CD4-positive, alpha-beta T cell treated with Interleukin-15 for 1 hour (primary cell): ENCODE measurements at places on chromosomes 5 and 9.

DNA sequence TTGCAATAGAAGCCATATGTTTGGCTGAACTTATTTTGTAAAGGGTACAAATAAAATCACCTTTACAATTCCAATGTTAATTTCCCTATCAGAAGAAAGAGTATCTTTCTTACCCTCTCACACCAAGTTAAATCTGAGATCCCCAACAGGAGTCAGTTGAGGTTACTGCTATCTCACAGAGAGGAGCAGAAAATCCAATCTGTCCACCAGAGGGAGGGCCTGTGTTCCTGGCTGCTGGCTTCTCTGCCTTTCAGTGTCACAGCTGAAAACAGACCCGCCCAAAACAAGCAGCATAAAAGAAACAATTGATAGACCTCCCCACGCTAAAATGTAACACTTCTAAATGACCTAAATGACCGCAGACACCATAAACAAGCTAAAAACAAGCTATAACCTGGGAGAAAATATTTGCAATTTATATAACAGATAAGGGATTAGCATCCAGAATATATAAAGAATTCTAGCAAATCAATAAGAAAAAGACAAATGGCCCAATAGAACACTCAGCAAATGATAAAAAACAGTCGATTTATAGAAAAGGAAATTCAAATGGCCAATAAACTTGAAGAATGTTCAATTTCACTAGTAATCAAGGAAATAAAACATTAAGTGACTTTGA lies 24.5 kb upstream of the MVB12B start:
- peak; percentile 50 for DNase-seq

DNA sequence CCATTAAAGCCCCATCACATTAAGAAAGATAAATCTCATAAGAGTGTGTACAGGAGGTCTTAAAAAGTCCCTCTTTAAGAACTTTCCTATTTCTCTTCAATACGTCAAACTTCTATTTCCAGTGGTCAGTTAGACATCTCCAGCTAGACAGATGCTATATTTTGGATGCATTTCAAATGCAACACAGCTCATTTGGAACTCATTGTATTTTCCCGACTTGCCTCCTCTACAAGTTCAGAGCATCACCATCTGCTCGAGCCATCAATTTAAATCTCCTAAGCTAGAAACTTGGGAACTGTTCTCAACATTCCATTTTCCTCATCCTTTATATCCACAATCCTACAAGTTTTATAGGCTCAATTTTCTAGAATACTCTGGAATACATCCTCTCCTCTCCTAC lies 3.2 kb upstream of the UHRF2 start:
- no peak for DNase-seq

- DNase-seq = no peak
Observed at GRCh38 chr5:160637357-160638090, 214.5 kb downstream of the ATP10B start.

DNA sequence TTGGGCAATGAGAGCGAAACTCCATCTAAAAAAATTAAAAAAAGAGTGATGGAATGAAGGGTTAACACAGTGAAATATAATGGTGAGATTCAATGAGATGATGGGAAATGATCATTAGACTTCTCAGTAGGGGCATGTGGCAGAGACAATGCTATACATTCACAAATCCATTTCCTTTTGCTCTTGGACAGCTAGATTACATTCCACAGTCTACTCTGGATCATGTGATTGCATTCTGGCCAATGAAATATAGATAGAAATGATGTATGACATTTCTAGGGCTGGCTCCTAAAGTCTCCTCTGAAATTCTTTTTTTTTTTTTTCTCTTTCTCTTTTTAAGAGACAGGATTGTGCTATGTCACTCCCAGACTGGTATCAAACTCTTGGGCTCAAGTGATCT lies 3.8 kb upstream of the GALT start:
- DNase-seq = no peak

- DNase-seq = no peak
Observed at GRCh38 chr5:35878079-35878478, 21.4 kb downstream of the IL7R start.

GRCh38 chr9:36677611-36678010 lies 104.9 kb downstream of the MELK start:
- no peak for DNase-seq

DNA sequence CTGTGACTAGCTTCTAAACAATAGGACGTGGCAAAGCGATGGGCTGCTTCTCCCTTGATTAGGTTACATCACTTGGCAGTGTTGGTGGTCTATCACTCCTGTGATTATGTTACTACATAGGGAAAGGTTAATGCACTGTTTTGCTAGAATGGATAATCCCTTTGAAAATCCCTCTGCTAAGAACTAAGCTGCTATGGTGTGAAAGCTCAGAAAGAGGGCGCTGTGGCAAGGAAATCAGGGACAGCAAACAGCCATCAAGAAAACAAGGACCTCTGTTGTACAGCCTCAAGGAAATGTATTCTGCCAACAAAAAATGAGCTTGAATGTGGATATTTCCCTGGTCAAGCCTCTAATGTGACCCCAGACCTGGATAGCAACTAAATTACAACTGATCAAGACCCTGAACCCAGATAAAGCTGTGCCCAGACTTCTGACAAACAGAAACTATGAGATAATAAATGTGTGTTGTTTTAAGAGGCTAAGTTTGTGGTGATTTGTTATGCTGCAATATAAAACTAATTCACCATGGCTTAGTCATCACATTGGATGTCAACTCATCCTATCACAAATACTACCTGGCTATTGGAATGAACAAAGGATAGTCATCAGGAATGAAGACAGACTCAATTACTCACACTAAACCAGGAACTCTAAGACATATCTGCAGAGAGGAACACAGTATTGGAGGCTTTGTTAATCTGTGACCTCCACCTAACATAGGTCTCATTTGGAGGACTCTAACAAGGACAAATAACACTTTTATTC lies 1215.9 kb downstream of the EFNA5 start:
- no peak for DNase-seq

GRCh38 chr5:167796672-167797071 lies 494.8 kb upstream of the WWC1 start:
- no peak for DNase-seq

DNA sequence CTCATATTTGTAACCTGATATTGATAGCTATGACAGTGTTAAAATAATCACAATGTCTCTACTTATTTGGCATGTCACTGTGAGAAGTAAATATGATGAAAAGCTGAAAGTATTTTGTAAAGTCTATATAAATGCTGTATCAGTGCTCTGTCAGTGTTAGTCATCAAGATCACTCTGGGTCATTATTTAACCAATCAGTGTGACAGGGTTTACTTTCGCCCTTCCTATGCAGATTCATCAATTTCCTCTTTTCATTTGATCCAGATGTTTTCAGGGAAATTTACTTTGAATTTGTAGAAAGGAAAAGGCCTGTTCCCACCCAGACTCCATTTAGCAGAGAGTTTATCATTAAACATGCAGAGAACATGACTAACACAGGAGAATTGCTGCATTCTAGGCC lies 9.9 kb upstream of the PCSK5 start:
- no peak for DNase-seq

DNA sequence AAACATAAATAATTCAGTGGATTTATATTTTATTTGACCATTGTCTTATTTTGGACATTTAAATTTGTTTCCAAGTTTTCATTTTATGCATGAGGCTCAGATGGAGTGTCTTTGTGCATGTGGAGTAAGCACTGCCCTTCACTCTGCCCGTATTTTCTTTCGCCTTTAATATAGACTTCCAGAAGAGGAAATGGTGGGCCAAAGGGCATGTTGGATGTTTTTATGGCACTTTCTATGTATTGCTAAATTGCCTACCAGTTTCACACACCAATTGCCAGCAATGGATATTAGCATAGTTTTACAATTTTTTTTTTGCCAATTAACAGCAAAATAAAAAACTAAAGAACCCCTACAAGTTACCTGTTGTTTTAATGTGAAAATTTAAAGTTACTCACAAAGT lies 38.4 kb downstream of the ZSWIM6 start:
- DNase-seq = no peak

- DNase-seq = no peak
Observed at GRCh38 chr9:89096807-89097206, 81.8 kb downstream of the SHC3 start.

DNA sequence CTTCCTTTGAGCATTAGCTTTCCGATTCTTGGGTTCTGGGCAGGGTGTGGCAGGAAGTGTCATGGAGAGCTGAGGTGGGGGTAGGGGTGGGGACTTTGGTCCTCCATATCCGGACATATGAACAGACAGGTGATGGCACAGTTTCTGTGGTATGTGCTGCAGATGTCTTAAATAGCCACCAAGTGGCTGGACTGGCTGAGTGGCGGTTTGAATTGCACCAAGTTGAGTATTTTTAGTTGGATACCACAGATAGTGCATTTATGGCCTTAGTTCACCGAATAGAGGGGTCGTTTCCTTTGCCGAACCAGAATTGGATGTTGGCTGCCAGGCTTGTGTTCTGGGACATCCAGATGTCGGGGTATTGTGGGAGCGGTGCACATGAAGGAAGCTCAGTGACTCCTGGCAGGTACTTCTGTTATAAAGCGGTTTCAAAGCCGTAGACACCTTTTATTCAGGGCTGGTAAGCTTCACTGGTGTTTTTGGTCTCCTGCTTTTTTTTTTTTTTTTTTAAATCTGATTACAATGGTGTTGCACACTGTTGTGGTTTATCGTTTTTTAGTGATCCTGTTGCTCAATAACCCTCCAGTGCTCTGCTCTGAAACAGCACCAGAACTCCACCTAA lies 15.1 kb upstream of the TNFAIP8 start:
- DNase-seq = peak; percentile 72

DNA sequence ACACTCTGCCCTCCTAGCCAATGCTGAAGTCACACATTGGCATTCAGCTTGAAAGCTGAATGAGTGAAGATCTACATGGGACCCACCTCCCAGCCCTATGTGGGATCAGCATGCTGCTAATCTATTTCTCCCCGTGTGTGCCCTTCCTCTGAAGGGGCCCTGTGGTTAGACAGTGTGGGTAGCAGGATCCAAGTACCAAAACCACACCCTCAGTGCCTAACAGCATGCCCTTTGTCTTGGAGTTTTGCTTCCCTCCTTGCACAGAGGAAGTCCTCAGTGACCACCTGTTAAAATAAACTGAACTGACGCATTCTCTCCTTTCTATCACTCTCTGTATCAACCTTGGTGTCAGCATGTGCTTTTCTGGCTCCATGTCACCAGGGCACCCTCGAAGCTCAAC lies 25.0 kb downstream of the SH3TC2 start:
- DNase-seq = no peak

DNA sequence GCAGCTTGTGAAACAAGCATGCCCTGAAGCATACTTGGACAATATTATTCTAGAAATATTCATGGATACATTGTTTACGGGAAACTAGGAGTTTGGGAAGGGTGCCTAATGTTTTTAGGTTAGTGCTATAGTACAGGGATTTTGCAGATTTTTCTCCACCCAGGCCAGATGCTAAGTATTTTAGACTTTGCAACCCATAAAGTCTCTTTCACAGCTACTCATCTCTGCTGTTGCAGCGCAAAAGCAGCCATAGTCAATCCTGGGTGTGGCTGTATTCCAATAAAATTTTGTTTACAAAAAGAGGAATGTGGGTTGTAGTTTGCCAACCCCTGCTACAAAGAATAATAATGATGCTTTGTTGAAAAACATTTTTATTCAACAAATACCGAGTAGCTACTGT lies 106.2 kb downstream of the CEMIP2 start:
- DNase-seq = no peak

DNA sequence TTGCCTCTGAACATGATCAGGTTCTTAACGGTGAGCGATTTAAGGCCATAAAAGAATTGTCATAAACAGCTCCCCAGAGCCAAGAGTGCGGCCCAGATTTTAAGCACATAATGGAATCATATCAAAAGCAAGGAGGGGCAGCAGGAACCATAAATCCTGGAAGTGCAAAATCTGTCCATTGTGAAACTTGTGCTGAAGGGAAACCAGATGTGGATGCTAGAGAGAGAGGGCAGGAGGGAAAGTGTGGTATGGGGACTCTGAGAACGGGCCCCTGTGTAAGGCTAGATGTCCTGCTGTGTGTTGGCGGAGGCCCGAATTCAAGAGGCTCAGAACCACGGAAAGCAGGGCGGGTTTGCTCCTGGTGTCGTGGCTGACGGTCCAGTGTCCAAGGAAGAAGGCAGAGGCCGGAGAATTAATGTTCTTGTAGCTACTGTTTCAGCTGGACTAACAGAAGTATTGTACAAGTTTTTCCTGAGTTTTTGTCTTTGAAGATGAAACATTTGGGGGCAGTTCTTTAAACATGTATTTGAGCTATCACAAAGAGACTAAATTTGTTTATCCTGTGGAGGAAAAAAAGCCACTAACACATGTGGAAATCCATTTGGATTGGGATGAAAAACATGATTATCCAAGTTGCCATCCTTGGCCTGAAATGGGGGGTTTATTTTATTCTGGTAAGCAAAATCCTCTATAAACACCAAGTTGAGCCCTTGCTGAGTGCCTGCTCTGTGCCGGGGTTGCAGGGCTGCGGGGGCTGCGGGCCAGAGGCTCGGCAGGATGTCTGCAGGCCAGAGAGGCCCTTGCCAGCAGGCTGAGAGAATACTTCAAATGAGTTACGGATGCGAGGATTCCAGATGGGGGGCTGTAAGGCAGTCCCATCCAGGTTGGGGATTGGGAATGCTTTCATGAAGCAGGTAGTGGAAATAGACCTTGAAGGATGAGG lies 9.2 kb upstream of the CXCL14 start:
- no peak for DNase-seq

DNA sequence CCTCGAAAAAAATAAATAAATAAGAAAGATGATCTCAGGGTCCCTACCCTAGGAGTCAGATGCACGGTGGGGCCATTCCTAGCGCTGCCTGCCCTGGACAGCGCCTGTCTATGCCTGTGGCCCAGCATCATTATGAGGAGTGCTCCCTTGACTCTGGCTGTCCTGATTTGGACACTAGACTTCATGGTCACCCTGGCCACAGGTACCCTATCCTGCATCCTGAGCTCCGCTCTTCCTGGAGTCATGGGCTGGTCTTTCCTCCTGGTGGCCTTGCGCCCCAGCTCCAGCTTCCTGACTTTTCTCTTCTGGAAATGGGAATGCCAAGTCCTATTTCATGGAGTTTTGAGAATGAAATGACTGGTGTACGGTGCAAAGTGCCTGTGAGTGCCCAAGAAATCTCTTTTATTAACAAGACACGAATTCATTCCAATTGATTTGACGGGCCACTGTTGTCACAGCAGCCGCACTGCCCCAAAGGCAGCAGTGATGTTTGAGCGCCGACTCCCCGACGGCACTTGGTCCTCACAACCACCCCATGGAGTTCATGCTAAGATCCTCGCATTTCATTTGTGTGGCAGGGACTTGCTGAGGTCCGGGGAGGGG lies 564 bp upstream of the AIF1L start:
- DNase-seq = no peak

- peak; percentile 64 for DNase-seq
Observed at GRCh38 chr5:176535101-176535663, 2.0 kb downstream of the RNF44 start.
